ENCODE measurements at places on chromosomes 2 and 18.

- no peak for DNase-seq
Observed at GRCh38 chr2:177265824-177266817, 1.6 kb upstream of the NFE2L2 start.

DNA sequence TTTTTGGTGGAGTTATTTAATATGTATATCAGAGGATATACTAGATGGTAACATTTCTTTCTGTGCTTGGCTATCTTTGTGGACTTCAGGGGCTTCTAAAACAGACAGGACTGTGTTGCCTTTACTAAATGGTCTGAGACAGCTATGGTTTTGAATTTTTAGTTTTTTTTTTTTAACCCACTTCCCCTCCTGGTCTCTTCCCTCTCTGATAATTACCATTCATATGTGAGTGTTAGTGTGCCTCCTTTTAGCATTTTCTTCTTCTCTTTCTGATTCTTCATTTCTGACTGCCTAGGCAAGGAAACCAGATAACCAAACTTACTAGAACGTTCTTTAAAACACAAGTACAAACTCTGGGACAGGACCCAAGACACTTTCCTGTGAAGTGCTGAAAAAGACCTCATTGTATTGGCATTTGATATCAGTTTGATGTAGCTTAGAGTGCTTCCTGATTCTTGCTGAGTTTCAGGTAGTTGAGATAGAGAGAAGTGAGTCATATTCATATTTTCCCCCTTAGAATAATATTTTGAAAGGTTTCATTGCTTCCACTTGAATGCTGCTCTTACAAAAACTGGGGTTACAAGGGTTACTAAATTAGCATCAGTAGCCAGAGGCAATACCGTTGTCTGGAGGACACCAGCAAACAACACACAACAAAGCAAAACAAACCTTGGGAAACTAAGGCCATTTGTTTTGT, 52.7 kb downstream of the SMAD4 start:
- DNase-seq, result no peak

DNA sequence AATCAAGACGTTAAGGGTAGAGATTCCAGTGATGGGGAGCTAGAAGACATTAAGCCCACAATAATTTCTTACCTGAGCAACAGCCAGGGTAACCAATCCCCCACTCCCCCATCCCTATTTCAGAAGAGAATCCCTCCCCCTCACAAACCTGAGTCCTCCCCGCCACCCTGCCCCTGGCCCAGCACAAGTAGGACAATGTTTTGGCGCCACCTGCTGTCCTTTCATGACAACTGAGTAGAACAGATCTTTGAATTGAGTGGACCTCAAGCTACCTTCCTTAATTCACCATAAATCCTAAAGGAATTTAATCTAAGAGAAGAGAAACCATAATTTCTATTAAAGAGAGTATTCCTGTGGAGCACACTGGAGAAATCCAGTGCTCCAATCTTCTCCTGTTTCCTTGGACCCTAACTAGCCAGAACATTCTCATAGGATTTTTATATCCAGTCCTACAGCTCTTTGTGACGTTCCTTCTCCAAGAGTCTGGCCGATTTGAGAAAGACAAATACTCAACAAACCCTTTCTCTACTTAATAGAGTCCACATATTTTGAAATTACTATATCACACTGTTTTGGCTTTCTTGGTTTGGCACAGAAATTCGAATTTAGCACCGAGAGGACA, 41.1 kb downstream of the NHEJ1 start:
- DNase-seq, result peak; percentile 19

- no peak for DNase-seq
Observed at GRCh38 chr2:189545418-189545817, 35.2 kb downstream of the SLC40A1 start.

DNA sequence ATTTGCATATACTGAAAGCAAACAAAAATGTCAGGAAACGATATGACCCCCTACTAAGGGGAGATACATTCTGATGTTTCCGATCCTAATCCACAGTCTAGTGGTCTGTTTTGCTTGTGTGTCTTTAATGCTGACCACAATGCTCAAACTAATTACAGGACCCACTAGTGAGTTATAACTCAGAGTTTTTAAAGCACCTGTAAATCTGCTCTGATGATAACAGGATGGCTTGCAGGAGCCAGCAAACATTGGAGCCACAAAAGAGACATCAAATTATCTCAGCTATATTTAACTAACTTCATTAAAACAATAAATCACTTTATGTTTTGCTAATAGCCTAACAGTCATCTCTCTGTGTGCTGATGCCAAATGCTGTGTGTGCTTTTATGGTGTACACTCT, 300.3 kb downstream of the NBAS start:
- no peak for DNase-seq

DNA sequence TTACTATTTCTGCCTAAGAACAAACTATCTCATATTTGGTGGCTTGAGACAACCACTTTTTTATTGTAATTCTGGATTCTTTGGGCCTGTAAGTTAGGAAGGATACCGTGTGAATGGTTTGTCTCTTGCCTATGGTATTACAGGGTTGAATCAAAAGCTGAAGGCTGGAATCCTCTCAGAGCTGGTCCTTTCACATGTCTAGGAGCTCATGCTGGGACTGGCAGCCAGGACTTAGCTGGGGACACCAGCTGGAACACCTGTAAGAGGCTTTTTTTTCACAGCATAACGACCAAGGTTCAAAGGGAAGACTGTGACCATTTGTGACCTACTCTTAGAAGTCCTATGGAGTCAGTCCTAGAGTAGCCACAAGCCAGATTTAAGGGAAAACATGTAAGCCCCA, 226.3 kb downstream of the ZNF804A start:
- DNase-seq, result no peak

GRCh38 chr2:201523506-201523905, 72.0 kb downstream of the STRADB start:
- DNase-seq, result no peak

GRCh38 chr18:77153404-77153803, 20.8 kb upstream of the MBP start:
- DNase-seq, result no peak

- DNase-seq, result no peak
Observed at GRCh38 chr2:163553601-163554000, 182.2 kb downstream of the FIGN start.

DNA sequence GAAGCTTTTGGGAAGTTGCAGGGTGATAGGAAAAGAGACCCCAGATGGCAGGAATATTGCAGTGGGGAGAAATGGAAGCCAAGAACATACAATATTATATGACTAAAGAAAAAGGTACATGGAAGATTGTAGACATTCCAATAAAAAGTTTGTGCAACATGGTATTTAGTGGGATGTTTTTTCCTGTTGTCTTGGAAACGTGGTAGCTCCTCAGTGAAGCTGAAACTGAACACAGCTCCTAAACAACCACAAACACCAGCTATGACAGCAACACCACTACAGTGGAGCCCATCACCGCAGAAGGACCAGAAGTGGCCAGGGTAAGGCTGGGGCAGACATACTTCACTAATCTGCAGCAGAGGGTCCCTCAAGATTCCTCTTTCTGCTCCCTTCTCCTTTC, 246.8 kb downstream of the CDH20 start:
- no peak for DNase-seq

GRCh38 chr2:16671760-16672159, 6.1 kb upstream of the CYRIA start:
- DNase-seq, result no peak

DNA sequence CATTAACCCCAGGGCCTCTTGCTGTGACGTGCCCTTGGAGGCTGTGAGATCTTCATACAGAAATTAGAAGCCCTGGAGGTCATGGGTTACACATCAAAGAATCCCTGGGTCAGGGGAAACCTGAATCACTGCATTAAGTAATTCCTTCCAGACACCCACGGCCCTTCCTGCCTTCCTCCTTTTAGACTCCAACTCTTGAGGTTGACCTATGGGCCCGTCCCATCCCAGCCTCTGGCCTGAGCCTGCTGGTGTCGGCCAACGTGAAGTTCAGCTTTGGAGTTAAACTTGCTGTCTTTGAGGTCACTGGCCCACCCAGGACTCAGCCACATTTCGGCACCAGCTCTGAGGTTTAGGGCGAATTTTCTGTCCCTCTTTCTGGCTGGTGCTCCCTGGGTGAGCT, 198.3 kb downstream of the ACKR3 start:
- no peak for DNase-seq

DNA sequence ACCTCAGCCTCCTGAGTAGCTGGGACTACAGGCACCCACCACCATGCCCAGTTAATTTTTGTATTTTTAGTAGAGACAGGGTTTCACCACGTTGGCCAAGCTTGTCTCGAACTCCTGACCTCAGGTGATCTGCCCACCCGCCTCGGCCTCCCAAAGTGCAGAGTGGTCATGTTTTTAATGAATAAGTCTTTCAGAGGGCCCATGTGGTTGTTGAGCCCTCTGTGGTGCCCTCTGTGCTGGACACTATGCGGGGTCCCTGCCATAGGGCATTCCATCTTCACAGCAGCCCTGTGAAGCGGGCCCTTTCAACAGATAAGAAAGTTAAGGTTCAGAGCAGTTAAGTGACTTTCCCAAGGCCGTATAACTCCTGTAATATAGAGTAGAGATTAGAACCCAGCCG, 25.9 kb downstream of the MYO7B start:
- no peak for DNase-seq

GRCh38 chr2:101793277-101793969, 95.9 kb downstream of the MAP4K4 start:
- no peak for DNase-seq

GRCh38 chr2:44947028-44947375, 5.5 kb downstream of the SIX3 start:
- no peak for DNase-seq

GRCh38 chr18:61774846-61775245, 118.0 kb downstream of the RNF152 start:
- no peak for DNase-seq

DNA sequence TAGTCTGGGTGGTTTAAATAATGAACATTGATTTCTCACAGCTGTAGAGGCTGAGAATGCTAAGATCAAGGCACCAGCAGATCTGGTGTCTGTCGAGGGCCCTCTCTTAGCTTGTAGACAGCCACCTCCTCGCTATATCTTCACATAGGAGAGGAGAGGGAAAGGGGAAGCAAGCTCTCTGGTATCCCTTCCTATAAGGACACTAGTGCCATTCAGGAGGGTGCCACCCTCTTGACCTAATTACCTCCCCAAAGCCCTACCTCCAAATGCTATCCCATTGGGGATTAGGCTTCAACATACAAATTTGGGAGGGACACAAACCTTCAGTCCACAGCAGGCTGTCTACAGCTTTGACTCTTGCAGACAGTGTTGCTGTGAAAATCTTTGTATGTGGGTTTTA, 76.7 kb downstream of the BOLA3 start:
- no peak for DNase-seq

DNA sequence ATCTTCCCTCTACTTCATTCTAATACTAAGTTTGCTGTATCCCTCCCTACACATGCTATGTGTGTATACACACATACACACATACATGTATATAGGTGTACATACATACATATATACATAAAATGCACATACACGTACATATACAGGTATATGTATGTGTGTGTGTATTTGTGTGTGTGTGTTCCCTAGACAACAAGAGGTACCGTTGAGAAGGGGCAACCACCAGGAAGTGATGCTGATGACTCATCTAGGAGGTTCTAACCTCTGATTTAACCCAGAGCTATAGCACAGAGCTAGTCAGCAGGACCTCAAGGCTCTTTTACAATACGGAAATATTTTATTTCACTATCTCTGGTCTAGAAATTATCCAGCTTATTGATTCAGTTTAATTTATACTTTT, 139.2 kb downstream of the LAMA3 start:
- no peak for DNase-seq

GRCh38 chr2:174774886-174775285, 10.6 kb upstream of the CHRNA1 start:
- DNase-seq, result no peak

DNA sequence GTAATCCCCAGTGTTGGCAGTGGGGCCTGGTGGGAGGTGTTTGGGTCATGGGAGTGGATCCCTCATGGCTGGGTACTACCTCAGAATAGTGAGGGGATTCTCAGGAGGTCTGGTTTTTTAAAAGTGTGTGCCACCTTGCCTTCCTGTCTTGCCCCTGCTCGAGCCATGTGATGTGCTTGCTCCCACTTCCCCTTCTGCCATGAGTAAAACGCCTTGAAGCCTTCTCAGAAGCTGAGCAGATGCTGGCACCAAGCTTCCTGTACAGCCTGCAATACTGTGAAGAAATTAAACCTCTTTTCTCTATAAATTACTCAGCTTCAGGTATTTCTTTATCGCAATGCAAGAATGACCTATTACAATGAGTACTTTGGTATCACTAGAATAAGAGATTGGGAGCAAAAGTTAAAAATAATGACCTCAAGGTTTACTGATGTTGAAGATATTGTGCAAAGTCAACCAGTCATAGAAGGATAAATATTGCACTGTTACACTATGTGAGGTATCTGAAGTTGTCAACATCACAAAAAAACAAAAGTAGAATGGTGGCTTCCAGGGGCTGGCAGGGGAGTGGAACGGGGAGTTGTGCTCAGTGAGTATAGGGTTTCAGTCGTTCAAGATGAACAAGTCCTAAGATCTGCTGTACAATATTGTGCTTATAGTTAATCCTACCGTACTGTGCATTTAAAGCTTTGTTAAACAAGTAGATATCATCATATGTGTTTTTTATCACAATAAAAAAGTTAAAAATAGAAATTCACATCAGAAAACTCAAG, 938.3 kb upstream of the CNTNAP5 start:
- DNase-seq, result no peak

DNA sequence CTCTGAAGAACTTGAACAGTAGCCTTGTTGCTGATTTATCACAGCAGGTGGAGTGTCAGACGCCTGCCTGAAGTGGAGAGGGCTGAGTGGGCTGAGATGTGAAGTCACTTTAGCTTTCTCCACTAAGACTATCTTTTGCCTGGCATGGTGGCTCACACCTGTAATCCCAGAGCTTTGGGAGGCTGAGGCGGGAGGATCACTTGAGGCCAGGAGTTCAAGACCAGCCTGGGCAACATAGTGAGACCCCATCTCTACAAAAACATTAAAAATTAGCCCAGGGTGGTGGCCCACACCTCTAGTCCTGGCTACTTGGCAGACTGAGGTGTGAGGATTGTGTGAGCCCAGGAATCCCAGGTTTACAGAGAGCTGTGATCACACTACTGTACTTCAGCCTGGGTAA, 60.6 kb upstream of the TTC39C start:
- no peak for DNase-seq

DNA sequence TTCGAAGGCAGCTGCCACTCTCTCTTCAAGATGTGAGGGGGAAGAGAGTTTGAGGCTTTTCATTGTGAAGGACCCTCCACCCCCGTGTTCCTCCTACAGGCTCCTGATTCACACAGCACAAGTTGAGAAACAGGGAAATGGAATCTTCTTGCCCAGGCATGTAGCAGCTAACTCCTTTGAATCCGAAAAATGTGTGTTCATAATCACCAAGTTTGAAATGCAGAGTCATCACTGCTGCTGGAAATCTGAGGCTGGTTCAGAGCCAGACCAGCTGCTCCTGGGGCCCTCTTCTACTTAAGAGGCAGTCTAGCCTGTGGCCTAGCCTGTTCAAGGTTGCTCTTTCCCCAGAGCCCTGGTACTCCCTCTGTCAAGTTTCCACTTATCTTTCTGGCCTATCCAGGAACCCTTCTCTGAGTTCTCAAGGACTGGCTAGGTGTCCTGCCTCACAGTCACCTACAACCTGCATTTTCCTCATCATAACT, 166.4 kb downstream of the TMEM247 start:
- no peak for DNase-seq

GRCh38 chr2:219697811-219698747, 70.6 kb downstream of the SLC4A3 start:
- no peak for DNase-seq

All from thoracic aorta (tissue), 2 donors.